ENCODE measurements at places on chromosomes 6 and 20.
A peak's percentile ranks its signal among the peaks of the same experiment; 100 is the strongest.

- DNase-seq = no peak
These were observed 50.9 kb downstream of the RIOK1 start for GRCh38 chr6:7440476-7440875.

GRCh38 chr6:138455746-138456400 is 43.4 kb downstream of the NHSL1 start:
- peak; percentile 50 for DNase-seq

GRCh38 chr20:47468290-47469050 is 33.2 kb upstream of the NCOA3 start:
- DNase-seq = peak; percentile 52

DNA sequence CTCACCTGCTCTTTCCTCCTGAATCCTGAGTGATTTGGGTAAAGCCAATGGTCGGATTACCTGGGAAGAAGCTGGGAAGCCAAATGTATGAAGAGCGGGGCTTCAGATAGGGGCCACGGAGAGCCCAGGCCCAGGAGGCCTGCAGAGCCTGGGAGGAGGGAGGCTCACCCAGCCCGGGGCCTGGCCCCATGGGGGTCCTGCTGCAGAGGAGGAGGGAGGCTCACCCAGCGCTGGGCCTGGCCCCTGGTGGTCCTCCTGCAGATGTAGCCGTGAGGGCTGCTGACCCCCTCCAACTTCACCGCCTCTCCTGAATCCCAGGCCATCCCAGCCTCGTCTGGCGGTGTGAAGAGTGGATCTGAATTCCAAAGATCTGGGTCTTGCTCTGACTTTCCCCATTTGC is 368.4 kb downstream of the THBS2 start:
- DNase-seq = no peak

- DNase-seq = no peak
These were observed 243.1 kb downstream of the MYLK4 start for GRCh38 chr6:2507521-2508037.

GRCh38 chr6:150622941-150623874 is 23.5 kb downstream of the PLEKHG1 start:
- DNase-seq = peak; percentile 63

- no peak for DNase-seq
These were observed 9.9 kb downstream of the CCDC167 start for GRCh38 chr6:37489697-37490336.

DNA sequence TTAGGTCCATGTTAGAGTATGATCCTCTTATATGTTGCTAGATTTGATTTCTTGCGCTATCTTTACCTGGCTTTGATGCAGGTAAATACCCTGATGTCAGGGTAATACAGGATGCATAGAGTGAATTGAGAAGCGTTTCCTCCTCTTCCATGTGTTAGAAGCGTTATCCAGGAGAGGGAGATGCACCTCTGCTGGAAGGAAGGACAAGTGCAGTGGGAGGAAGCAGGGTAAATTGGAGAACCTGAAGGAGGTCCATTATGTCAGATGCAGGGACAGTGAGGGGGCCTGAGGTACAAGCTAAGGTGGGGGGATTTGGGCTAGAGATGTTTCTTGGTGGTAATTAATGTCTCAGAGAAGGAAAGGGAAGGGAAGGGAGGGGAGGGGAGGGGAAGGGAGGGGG is 7.7 kb downstream of the SHLD1 start:
- DNase-seq = no peak

DNA sequence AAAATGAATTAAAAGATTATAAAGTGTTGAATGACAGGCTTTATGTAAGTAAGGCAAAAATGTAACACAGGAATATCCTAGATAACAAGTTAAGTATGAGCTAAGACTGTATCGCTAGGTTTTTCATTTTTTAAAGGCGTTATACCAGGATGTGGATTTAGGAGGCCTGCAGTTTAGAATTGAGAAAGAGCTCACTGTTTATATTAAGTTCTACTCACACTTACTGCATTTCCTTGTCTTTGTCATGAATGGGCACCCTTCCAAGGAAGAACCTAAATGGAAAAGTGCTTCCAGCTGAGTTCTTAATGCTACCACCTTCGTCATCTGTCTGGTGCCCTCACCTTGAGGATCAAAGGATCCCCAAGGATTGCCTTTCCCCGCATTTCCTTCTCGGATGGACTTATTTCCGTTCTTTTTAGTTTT is 148.7 kb downstream of the SOX4 start:
- DNase-seq = no peak

- DNase-seq = no peak
These were observed 129.9 kb downstream of the UTRN start for GRCh38 chr6:144415014-144415413.

DNA sequence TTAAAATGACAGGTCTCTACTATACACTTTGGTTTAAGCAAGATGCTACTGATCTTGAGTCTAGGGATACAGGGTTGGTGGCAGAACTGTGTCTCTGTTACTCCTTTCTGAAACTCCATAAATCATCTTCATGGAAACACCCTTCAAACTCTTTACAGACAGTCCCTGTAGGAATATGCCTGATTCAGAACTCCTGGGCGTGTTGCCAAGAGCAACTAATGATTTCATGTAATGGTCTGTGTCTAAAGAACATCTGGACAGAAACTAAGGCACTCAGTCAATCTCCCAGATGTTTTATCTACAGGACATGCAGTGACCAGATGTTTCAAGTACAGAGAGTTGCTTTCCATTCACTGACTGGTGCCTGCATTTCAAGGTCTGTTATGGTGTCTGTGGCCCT is 464.4 kb upstream of the CHD6 start:
- DNase-seq = no peak

DNA sequence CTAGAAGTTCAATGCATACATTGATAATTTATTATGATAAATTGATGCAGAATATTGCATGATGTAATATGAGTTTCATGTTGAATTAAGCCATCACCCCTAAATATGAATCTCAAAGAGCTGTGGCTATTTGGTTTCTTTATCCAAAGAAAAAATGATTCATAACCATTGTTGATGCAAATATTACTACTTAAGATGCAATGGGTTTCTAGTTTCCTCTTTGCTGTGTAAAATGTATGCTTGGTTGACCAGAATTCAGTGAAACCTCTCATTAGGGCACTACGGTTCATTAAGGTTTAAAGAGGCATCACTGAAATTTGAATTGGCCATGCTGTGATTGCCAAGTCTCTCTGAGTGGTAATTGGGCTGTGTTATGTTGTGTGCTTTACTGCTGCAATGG is 492.5 kb upstream of the FLRT3 start:
- no peak for DNase-seq

GRCh38 chr6:111920578-111920977 is 47.3 kb upstream of the FYN start:
- DNase-seq = no peak

DNA sequence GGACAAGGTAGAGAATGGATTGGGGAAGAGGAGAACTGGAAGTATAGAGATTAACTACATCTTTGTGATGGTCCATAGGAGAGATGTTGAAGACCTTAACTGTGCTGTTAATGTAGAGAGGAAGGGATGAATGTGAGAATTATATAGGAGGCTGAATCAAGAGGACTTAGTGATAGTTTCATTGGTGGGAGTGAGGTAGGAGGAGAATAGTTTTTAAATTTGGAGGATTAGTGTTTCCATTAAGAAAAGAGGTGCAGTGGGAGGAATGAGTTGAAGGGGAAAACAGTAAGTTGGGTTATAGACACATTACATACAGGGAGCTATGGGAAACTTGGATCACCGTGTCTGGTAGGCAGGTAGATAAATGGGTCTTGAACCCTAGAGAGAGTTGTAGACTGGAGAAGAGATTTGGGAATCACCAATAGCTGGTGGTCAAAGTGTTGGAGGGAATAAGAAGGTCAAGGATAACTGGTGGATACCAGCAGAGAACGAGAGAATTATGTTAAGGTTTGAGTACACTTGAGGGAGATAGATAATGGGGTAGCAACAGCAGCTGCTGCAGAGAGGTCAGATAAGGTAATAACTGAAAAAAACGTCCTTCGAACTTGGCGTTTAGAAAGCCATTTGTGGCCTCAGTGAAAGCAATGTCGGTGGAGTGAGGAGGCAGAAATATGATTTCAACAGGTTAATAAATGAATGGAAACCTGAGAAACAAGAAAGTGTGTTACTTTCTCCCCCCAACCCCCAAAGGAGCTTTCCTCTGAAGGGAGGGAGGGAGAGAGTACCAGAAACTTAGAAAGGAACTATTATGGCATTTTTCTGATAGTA is 3.1 kb downstream of the C6orf89 start:
- DNase-seq = peak; percentile 28

DNA sequence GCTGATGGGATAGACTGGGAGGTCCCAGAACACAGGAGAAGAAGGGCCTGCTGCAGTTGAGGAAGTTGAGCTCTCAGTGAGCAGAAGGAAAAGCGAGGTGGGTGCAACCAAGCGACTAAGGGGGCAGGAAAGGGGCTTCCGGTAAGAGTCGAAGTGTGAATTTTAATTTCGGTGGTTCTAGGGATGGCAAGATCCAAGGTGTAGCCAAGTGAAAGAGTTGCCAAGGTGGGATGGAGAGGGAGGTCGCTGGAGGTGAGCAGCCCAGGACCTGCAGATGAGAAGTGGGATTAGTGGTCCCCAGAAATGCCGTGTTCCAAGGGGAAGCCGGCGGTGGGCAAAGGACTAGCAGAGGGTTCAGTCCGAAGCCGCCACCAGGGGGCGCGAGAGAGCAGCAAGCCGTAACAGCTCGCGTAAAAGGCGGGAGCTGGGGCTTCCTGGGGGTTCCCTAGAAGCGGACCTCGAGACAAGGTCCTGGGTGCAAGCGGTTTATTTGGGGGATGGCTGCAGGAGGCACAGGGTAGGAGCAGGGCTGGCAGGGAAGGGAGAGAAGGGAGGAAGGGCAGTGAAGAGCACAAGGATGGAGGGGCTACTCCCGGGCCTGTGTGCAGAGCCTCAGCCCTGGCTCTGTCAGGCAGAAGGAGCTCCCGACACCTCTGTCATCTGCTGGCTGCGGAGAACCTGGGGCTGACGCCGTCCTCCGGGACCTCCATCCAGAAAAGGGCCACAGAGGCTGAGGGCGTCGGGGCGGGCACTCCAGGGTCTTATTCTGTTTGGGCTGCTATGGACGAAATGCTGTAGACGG is 103.6 kb downstream of the PAX1 start:
- peak; percentile 71 for DNase-seq

DNA sequence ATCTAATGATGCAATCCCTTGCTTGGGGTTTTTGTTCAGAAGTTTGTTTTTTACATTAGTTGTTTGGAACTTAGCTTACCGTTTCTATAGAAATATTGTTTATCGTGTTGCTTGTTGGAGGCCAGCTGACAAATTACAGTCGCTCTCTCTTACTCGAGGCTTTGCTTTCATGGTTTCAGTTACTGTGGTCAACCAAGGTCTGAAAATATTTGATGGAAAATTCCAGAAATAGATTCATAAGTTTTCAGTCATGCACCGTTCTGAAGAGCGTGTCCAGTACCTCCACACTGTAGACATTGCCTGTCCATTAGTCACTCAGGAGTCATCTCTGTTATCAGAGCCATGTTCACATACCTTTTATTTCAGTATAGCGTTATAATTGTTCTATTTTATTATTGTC is 47.9 kb downstream of the DEK start:
- DNase-seq = peak; percentile 30

- peak; percentile 33 for DNase-seq
These were observed 29.7 kb downstream of the ATXN1 start for GRCh38 chr6:16731478-16732051.

All from GM13976 (cell line).